ENCODE measurements at places on chromosomes 3 and 15.

- no peak for DNase-seq
Measured at GRCh38 chr3:170914690-170915089, 6.3 kb upstream of the EIF5A2 start.

GRCh38 chr3:150545419-150546225 is 674 bp downstream of the SERP1 start:
- peak; percentile 7 for DNase-seq

DNA sequence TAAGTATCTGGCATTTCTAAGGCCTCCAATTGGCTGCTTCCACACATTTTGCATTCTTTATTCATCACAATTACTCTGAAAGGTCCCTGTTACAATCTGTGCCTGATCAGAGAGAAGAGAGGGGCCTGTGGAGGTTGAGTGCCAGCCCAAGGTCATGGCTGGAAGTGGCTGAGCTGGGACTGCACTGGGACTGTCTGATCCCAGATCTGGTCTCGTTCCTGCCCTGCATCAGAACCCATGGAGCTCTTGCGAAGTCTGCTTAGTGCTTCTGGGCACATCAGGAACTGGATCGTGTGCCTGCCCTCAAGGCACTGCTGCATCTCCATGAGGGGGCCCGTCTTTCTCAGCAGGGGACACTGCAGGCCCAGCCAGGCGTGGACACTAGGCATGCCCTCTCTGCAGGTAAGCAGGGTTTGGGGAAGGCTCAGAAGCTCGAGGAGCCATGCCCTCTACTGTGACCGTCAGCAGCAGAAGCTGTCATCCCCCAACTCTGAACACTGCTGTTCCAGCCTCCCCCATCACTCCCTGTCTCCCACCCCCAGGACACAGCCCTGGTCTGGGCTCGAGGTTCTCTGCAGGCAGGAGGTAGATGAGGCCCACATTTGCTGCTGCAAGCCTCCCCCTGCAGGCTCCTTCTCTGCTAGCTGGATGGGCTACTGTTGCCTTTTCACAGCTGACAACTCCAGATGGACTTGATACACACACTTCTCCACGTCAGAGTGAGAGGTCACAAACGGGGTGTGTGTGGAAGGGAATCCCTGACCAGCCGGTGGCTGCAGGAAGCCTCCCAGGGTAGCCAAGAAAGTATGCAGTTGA is 96.5 kb upstream of the PRR23E start:
- DNase-seq: no peak

GRCh38 chr15:77059786-77060361 is 11.0 kb downstream of the TSPAN3 start:
- DNase-seq: no peak

- no peak for DNase-seq
Measured at GRCh38 chr3:85298032-85298431, 339.2 kb downstream of the CADM2 start.

DNA sequence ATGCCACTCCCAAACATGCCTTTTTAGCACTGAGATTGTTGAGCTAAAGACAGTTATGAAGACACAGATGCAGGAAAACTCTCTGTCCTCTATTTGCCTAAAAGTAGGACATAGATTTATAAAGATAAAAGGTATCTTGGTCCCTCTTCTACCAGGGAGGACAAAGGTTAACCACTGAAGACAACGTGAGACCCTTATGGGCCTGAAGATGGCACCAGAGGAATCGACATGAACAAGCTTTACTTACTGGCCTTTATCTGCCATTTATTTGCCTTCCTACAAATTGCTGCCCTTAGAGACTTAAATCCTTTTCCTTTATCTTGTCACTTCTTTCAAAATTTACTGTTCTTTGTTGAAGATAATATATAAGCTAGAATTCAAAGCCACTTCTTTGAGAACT is 109.7 kb upstream of the FAM3D start:
- no peak for DNase-seq

DNA sequence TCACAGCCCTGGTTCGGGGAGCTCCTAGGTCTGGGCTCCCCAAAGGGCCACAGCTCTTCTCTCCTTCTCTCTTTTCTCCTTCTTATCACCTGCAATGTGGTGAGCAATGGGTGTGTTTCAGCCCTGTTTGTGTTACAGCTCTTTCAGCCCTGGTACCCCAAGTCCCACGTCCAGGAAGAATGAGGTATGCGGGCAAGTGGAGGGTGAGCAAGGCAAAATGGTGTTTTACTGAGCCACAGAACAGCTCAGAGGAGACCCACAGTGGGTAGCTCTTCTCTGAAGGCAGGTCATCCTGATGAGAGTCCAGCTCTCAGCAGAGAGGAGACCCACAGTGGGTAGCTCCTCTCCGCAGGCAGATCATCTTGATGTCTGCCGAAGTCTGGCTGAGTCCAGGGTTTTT is 86.8 kb downstream of the BFSP2 start:
- DNase-seq: no peak

- DNase-seq: no peak
Measured at GRCh38 chr3:146067048-146067447, 93.9 kb downstream of the PLOD2 start.

All from stimulated activated CD8-positive, alpha-beta memory T cell treated with anti-CD3 and anti-CD28 coated beads, Interleukin-15, amount 100 ng/mL, for 4 hours (primary cell).